ENCODE measurements at places on chromosomes 5 and 9. TPM values are rescaled to one million over a fixed set of nuclear protein-coding genes. Genes with fewer than 3 reads are reported as not detected.
A peak's percentile ranks its signal among the peaks of the same experiment; 100 is the strongest.

GRCh38 chr5:107598958-107599357, 71.8 kb downstream of the EFNA5 start:
- DNase-seq, result no peak

DNA sequence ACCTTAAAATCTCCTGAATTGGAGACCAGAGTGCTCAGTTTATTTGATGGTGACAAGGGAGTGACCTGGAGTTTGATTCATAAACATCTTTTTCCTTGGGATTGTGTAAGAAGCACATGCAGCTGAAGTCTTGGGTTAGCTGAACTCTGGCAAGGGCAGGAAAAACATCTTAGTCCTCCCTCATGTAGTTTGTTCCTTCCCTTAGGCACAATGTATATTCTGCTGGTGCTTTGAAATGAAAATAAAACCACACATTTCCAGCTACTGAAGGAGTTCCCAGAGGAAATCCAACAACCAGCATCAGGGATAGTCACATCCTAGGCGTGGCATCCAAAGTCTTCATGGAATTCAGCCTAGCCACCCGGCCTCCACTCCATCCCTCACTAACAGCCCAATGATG, 95.2 kb upstream of the PAPPA start:
- DNase-seq, result peak; percentile 19

The ZER1 gene
- 20.6 TPM for total RNA-seq

GRCh38 chr5:115594128-115595047, 7.9 kb downstream of the TICAM2 start:
- DNase-seq, result no peak

DNA sequence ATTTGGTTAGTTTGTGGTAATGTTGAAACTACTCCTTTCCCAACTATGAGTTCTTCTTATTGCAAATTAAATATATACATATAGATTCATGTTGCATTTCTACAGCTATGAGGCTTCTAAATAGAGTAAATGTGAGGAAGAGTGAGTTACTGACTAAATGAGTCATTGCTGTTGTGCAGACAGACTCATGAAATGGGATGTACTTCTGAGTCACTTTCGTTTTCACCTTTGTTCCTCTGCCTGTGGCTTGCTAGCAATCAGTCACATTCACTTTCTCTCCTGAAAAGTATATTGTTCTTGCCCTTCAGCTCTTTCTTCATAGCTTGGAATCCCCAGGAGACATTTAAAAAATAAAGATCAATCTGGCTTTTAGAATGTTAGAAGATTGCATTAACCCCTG, 295.5 kb upstream of the SMC2 start:
- peak; percentile 43 for DNase-seq

DNA sequence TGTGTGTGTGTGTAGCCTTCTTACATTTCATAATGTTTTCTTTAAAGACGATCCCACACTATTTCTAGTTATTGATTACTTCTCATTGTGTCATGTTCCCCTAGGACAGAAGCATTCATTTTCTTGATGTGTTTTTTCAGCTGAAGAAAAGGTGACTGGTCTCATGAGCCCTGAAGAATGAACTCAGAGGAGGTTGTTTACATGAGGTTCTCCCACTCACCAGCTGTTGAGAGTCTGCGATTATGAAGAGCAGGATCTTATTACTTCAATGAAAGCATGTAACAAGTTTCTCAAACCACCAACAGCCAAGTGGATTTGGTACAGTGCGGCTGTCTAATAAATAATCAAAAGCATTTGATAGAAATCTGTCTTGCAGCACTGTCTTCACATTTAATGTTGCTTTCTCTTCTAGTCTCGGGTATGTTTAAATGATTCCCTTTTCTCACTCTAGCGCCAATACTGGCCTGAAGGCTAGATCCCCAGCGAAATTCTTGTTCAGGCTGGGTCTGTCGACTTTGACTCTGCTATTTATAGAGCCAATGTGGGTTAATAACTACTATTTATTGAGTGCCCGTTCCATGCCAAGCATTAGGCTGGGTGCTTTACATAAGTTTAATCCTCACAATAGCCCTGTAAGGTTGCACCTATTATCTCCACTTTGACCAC, 9.6 kb upstream of the FSD1L start:
- no peak for DNase-seq

The LCN15 gene
- not detected for total RNA-seq

- no peak for DNase-seq
Observed at GRCh38 chr5:93673316-93673954, 68.0 kb downstream of the POU5F2 start.

DNA sequence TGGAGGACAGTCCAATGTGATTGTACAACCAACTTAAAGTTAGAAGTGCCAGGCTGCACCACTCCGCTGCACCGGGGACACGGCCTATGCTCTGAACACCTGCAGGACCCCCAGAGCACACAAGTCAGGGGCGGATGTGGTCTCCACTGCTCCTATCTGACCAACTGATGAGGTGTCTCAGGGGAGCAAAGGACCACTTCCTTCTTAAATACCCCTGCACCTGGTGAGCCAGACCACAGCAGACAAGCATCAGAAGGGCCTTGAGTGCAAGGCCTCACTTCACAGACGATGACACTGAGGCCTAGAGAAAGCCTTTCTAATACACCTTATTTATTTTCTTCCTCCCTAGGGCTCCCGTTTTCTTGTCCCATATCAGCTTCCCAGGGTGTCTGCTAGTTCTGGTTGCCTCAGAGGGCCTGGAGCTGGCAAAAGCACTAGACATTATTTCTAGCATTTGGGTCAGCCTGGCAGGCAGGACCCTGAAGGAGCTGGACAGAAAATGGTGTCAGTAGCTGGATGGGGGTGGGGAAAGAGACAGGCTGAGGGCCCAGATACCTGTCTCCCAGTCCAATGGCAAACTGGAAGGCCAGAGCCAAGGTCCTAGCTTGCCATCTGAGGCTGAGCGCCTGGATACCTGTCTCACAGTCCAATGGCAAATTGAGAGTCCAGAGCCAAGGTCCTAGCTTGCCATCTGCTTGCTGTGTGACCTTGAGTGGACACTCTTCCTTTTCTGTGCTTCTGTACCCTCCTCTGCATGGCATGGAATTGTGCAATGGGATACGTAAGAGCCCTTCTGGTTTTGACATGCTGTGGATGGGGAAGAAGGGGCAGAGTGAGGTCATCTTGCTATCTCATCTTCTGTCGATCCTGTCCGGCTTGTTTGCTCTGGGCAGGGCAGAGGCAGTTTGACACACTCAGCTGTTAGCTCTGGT, 9.0 kb downstream of the CCDC69 start:
- no peak for DNase-seq

DNA sequence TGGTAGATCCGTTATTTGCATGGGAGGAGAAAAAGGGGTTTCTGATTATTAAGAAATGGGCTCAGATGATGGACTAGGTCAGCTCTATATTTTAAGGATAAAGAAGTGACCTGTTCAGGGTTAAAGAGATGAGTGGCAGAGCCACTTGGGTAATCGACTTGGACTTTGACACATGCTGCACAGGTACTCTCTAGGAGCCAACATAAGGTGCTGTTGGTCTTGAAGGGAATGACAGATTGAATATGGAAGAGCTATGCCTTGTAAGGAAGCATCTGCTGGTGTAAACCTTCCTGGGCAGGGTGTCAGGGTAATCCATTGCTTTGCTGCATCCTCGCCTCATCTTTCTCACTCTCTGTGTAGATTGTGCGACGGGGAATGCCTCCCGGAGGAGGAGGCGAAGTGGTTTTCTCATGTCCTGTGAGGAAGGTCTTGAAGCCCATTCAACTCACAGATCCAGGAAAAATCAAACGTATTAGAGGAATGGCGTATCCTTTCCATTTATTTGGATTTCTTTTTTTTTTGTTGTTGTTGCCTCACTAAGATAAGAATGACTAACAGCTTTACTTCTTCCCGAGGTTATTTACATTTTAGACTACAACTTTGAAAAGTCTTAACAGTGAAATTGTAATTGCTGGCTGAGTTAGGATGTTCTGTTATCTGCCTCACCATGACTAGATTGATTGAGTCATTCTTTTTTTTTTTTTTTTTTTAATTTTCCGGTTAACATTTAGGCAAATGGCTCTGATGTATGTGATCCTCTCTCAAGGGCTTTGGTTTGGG, 41.2 kb downstream of the RCL1 start:
- DNase-seq, result peak; percentile 66

- peak; percentile 66 for DNase-seq
Observed at GRCh38 chr9:72592502-72593403, 71.3 kb downstream of the TMC1 start.

The LURAP1L gene
- 16.4 TPM for total RNA-seq

DNA sequence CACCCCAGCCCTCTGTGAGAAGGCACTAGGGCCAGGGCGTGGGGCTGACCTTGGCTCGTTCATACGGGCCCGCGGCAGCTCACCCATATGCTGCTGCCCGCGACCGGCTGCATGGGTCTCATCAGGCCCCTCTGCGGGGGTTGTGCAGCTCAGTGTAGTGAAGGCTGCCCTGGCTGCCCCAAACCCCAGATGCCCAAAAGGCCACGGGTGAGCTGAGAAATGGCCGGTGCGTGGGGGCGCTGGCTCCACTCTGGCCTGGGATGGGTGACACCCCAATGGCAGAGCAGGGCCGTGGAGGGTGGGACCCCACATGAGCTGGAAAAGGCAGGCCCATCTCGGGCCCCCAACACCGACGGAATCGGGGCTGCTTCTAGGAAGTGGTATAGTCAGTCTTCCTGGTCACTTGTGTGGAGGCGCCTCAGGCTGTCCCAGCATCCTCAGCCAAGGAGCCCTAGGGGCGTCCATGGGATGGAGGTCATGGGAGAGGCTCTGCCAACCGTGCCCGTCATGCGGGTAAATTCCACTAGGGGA, 19.4 kb upstream of the LRRC14B start:
- no peak for DNase-seq

- DNase-seq, result peak; percentile 78
Observed at GRCh38 chr5:95644351-95645042, 2.1 kb upstream of the RFESD start.

GRCh38 chr5:150665044-150665443, 4.0 kb downstream of the MYOZ3 start:
- DNase-seq, result no peak

DNA sequence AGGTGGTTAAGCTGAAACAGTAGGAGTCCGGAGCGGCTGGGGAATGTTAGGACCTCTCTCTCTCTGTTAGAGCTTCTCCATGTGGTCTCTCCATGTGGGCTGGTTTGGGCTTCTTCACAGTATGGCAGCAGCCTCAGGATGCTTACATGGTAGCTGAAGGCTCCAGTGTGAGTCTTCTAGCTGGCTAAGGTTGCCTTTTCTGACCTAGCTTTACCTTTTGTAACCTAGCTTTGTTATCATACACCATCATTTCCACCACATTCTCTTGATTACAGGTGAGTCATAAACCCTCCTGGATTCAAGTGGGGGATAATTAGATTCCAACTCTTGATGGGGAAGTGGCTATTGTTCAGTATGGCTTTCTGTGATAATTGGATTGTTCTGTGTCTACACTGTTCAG, 98.5 kb downstream of the MTREX start:
- no peak for DNase-seq

GRCh38 chr5:122999947-123000563, 36.5 kb downstream of the PPIC start:
- DNase-seq, result peak; percentile 53

- no peak for DNase-seq
Observed at GRCh38 chr5:135869935-135870334, 25.7 kb downstream of the IL9 start.

DNA sequence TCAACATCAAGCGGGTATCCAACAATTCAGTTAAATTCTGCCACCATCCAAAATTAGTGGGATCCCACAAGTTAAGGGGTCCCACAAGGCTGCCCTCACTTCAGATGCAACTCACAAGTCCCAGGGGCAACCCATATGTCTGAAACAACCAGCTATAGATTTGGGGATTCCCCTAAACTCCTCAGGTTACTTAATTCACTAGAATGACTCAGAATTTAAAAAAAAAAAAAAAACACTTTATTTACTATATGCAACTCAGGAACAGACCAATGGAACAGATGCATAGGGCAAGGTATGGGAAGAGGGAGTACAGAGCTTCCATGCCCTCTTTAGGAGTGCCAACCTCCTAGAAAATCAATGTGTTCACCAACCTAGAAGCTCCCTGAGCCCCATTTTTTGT, 15.1 kb downstream of the AUH start:
- peak; percentile 33 for DNase-seq

DNA sequence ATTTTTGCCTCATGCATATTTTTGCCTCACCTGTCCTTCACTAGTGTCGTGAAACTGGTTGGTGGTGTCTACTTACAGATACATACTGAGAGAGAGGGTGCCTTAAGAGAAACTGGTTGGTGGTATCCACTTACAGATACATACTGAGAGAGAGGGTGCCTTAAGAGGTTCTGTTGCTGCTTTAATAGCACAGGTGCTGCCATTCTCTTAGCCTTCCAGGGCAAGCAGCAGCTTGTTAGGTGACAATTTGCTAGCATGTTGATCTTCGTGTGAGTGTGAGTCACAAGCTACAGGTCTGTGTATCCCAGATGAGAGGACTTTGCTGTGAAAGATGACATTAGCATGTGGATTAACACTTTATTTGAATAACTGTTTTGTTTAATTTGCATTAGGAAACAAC, 1.4 kb downstream of the PTTG1 start:
- peak; percentile 46 for DNase-seq

- no peak for DNase-seq
Observed at GRCh38 chr5:170028124-170028523, 47.8 kb upstream of the INSYN2B start.

The LRRC26 gene
- total RNA-seq, result 2.0 TPM

The CDC20B gene
- not detected for total RNA-seq

- no peak for DNase-seq
Observed at GRCh38 chr9:79583952-79584654, 12.3 kb downstream of the TLE4 start.

GRCh38 chr5:39080597-39081204, 6.5 kb upstream of the RICTOR start:
- peak; percentile 67 for DNase-seq

The SHOC1 gene
- not detected for total RNA-seq

DNA sequence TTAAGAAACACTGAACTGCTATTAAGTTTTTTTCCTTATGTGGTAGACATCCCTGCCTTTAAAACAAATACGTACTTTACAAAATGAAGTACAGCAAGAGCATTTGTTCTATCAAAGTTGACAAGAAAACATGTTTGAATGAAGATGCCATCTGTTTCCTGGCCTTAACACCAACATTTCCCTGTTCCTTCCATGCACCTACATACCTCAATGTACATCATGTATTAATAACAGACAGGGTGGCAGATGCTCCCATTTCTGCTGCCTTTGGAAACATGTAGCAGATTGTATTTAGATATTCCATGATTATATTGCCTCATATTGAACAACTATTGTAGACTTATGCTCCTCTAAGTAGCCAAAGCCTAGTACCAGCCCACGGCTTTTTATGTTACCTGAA, 104.4 kb downstream of the PJA2 start:
- no peak for DNase-seq

The TMC1 gene
- total RNA-seq, result not detected

- peak; percentile 44 for DNase-seq
Observed at GRCh38 chr9:87336914-87337333, 160.7 kb upstream of the DAPK1 start.

The SCGB3A2 gene
- total RNA-seq, result 0.51 TPM
